ENCODE measurements at places on chromosomes 4 and X. TPM values are rescaled to one million over a fixed set of nuclear protein-coding genes. Genes with fewer than 3 reads are reported as not detected.

DNA sequence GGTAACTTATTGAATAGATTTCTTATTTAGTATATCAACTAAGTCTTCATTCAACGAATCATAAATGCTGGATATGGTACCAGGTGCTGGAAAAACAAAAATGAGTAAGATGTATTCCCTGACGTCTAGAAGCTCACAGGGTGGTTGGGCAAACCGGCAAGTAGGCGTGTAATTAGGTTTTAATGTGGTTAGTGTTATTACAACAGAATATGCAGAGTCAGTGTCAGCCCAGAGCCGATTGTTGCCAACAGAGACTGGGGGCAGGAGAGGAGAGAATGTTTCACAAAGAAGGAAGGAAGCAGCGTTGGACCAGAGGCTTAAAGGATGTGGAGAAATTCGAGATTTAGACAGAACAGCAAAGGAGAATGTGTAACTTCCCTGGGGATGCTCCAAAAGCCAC lies 111.7 kb downstream of the TENM3 start:
- no peak for DNase-seq

- no peak for DNase-seq
Observed at GRCh38 chrX:13798184-13798583, 18.7 kb downstream of the GPM6B start.

GRCh38 chr4:5158825-5159224 lies 107.5 kb downstream of the STK32B start:
- no peak for DNase-seq

DNA sequence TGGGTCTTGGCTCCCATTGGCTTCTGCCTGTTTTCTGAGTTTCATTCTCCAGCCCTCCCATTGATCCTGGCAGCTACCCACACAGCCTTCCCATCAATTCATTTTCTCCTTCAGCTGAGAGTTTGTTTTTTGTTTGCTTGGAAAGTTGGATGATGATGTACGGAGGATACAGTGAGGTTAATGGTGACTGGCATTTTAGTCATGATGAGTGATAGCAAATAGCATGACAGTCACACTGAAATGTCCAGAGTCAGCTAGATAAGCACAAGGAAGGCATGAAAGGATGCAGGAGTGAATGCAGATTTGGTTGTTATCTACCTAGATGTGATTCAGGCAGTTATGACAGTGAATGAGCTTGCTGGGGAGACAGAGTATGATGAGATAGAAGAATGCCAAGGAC lies 30.6 kb upstream of the LCORL start:
- DNase-seq = no peak

GRCh38 chr4:146029939-146030710 lies 91.5 kb upstream of the ZNF827 start:
- DNase-seq = no peak

DNA sequence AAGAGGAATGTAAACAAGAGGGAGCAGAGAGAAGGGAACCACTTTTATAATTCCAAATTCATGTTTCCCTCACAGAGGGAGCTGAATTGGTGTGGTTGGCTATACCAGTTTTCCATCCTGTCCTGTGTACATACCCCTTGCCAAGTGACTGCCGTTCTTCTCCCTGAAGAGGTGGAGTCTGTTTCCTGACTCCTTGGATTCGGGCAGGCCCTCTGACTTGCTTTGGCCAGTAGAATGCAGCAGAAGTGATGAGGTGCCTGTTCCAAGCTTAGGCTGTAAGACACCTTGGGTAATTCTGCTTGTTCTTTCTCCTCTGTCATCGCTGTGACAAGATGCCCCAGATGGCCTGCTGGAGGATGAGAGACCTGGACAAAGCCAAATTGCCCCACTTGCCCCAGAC lies 124.7 kb downstream of the UCHL1 start:
- DNase-seq = no peak

- no peak for DNase-seq
Observed at GRCh38 chrX:103513476-103514108, 5.7 kb downstream of the RAB40A start.

DNA sequence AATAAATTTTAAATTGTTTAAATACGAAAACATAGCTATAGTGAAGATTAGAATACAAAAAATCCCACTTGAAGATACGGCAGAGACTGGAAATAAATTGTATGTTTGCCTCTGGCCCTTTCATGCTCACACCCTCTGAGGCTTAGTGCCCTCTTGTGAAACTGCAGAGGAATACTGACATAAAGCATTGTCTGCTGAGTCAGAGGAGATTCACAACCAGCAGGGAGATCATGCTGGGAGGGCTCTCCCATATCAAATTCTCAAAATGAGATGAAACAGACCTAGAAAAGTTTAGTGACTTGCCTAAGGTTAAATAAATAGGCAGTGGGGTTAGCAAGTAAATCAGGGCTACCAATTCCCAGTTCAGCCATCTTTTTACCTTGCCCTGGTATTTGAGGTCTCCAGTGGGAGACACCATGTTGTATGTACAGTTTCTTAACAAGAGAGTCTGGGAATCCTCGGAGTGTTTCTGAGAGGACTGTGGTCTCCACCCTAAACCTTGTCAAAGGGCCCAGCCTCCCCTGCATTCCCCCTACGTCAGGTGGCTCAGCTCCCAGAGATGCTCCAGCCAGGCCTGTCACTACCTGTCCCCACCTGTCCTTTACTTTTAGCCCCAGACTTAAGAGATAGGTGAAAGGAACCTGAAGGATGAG lies 581.4 kb upstream of the DIPK2B start:
- no peak for DNase-seq

DNA sequence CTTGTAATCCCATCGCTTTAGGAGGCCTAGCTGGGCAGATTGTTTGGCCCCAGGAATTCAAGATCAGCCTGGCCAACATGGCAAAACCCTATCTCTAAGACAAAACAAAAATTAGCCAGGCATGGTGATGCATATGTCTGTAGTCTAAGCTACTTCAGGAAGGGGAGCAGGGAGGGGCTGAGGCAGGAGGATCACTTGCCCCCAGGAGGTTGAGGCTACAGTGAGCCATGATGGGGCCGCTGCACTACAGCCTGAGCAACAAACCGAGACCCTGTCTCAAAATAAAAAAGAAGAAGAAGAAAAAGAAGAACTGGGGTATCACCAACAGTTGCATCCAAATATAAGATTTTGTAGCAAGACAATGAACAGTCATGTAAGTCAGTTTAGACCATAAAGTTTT lies 47.3 kb upstream of the NFKB1 start:
- no peak for DNase-seq

GRCh38 chr4:165355900-165356300 lies 22.9 kb upstream of the CPE start:
- DNase-seq = peak; percentile 50

GRCh38 chr4:3355266-3355748 lies 62.5 kb downstream of the RGS12 start:
- no peak for DNase-seq

- DNase-seq = peak; percentile 22
Observed at GRCh38 chr4:123554801-123555232, 158.2 kb downstream of the SPRY1 start.

- DNase-seq = no peak
Observed at GRCh38 chrX:135543924-135544323, 23.5 kb downstream of the INTS6L start.

- no peak for DNase-seq
Observed at GRCh38 chr4:154471032-154471431, 20.6 kb downstream of the DCHS2 start.

DNA sequence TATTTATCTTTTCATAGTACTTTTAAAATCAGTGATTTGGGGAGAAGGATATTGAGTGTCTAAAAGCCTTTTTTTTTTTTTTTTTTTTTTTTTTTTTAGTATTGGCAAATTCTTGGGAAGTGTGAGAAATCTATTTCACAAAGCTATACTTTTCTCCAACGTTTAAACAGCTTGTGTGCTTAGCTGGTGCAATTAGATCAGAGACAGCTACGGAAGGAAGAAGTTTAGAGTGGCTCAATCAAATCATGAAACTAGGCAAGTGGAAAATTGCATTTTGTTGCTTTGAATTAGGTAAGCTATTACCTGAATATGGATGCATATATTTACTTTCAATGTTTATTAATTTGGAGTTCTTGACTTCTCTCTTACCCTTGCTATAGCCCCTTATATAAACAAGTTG lies 1001.9 kb downstream of the PDHA2 start:
- DNase-seq = no peak

- no peak for DNase-seq
Observed at GRCh38 chr4:109033993-109034392, 268.5 kb downstream of the COL25A1 start.

DNA sequence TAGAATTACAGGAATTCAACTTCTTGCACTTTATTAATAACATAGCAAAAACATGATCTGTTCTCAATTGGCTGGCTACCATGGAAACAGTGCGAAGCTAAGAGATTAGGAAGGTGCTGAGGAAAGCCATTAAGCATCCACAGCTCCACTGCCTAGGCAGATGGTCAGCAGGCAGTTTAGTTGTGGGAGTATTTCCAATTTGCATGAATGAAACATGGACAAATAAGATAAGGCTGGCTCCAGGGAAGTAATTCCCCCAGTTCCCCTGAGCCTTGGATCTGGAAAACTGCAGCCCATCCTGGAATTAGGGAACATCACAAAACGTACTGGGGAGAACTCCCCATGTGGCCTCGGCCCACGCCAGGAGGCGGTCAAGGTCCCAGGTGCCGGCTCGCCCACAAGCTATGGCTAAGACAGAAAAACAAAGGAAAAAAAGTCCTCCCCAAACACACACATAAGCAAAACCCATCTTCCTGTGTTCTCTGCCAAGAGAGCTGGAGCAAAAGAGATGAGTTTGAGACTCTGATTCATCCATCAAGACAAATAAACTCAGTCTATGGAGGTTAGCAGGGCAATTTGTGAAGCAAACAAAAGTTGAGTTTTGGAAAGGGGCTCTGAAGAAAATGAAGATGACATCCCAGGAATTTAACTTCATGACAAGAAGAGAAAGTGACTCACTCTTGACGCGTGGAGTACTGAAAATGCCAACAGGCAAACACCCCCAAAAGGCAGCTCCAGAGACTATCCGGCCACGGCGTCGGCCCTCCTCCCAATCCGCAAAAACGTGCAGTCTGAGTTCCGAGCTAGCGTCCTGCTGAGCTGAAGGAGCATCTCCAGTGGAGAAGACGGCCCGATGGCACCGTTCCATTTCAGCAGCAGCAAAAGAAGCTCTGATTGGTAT lies 45.1 kb downstream of the IGFBP7 start:
- peak; percentile 30 for DNase-seq

DNA sequence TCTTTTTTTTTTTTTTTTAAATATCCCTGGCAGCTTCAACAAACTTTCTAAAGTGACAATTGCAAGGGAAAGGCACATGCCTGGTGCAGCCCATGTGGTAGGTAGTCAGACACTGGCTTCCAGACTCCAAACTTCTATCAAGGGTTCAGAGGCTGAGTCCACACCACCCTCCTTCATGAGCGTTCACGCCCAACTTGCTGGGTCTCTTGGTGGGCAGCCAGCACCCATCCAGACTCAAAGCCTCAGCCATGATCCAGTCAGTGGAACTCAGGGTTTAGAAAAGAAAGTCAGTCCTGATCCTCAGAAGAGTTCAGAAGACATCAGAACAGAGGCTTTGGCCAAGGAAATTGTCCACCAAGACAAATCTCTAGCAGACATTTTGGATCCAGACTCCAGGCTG lies 141.5 kb downstream of the SOWAHB start:
- DNase-seq = no peak

- DNase-seq = no peak
Observed at GRCh38 chr4:86269354-86269753, 90.5 kb downstream of the MAPK10 start.

DNA sequence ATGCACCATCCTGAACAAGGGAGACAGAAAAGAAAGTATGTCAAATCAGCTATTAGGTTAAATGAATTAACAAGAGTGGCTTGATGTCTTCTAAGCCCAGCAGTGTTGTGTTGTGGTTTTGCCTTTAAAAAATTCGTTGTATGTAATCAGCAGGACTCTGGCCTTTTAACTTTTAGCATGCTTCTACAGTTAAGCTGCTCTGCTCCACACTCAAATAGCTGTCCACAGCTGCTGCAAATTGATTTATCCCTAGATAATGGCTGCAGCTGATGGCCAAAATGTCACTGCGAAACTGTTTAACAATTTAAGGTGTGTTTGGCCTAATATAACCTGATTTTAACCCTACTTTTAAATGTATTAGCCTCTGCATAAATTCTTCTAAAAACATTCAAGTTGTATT lies 85.8 kb downstream of the CXXC4 start:
- no peak for DNase-seq

- DNase-seq = no peak
Observed at GRCh38 chr4:23999714-24000469, 110.0 kb upstream of the PPARGC1A start.

DNA sequence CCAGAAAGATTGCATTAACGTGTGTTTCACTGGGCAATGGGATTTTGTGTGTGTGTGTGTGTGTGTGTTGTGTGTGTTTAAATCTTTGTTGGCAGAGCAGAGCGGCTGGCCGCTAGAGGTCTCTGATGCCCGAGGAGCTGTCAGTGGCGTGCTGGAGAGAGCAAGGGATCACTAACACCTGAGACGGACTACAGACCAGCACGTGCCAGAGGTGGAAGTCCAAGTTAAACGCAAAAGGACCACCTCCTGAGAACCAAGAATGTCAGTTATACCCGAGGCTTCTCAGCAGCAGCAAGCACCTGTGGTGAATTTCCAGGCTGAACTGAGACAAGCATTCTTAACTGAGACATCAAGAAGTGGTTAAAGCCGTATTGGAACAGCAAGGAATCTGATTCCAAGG lies 9.0 kb upstream of the SLC25A14 start:
- DNase-seq = no peak

DNA sequence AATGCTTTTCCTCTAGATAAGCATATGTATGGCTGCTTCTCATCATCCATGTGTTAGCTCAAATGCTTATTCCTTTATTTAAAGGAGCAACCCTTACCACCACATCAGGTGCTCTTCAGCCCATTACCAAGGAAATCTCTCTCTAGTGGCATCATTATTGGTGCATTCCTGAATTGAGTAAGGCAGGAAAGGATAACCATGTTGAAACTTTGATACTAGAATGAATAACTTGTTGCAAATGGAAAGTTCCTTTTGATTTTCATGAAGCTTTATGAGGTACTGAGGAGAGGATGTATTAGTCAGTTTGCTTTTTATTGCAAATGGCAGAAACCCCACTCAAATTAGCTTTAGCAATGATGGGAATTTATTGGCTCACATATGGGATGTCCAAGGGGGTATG lies 212.3 kb upstream of the FGF13 start:
- no peak for DNase-seq

CCSER1 gene
- total RNA-seq = 12.3 TPM

TRIM61 gene
- 1.2 TPM for total RNA-seq

GAB3 gene
- 4.5 TPM for total RNA-seq

DUX4 gene
- total RNA-seq = not detected

SERTM2 gene
- total RNA-seq = 0.10 TPM

DDIT4L gene
- total RNA-seq = 8.5 TPM

SPATA18 gene
- total RNA-seq = 5.7 TPM

FAM199X gene
- 18.2 TPM for total RNA-seq

AR gene
- 7.5 TPM for total RNA-seq

ADH1A gene
- not detected for total RNA-seq

Measured in skin of body (tissue), 3 donors.